ENCODE measurements at places on chromosomes 2 and 18. TPM values are rescaled to one million over a fixed set of nuclear protein-coding genes. Genes with fewer than 3 reads are reported as not detected.

DNA sequence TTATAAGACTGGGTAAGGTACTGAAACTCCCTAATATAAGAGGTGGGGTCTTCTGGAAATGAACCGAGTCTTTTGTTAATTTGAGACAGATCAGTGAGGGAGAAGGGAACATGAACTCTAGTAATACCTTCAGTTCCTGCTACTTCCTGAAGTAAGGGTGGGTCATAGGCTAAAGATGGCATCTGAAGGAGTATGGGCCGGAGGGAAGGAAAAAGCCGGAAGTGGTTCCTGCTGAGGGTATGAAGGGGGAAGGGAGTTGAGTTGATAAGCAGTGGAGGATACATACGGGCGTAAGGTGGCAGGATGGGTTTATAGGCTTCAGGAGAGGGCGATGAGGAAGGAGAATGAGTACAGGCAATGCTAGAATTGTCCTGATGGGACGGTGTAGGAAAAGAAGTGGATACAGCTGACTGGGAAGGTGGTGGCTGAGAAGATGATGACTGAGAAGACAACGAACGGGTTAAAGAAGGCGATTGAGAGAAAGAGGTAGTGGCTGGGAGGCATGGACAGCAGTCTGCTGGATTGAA is 58.2 kb downstream of the KYNU start:
- no peak for DNase-seq

DNA sequence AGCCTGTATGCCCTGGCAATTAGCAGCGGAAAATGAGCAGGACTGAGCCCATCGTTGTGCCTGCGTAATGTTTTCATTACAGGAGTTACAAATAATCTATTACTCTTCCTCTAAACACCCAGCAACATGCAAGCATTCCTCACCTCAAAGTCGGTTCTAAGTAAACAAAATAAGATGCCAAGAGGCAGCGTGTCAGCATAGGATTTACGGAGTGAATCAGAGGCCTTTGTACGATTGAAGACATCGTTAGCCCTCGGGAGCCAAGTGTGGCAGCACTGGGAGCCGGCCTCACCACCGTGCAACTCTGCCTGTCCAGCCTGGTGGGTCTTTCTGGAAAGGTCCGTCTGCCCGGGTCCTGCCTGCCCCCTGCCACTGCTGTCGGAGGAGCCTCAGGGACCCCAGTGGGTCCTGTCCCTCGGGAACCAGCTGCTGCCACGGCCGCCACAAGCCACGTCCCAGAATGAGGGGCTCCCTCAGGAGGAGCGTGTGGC is 80.1 kb upstream of the CTDP1 start:
- no peak for DNase-seq

The CHRNA1 gene
- polyA plus RNA-seq: 0.95 TPM

The ONECUT2 gene
- polyA plus RNA-seq: 0.02 TPM

GRCh38 chr2:205772983-205773382 is 90.7 kb downstream of the NRP2 start:
- DNase-seq: no peak

The PFN4 gene
- polyA plus RNA-seq: 2.8 TPM

- DNase-seq: no peak
These were observed 11.2 kb downstream of the CFAP210 start for GRCh38 chr2:169683054-169683424.

DNA sequence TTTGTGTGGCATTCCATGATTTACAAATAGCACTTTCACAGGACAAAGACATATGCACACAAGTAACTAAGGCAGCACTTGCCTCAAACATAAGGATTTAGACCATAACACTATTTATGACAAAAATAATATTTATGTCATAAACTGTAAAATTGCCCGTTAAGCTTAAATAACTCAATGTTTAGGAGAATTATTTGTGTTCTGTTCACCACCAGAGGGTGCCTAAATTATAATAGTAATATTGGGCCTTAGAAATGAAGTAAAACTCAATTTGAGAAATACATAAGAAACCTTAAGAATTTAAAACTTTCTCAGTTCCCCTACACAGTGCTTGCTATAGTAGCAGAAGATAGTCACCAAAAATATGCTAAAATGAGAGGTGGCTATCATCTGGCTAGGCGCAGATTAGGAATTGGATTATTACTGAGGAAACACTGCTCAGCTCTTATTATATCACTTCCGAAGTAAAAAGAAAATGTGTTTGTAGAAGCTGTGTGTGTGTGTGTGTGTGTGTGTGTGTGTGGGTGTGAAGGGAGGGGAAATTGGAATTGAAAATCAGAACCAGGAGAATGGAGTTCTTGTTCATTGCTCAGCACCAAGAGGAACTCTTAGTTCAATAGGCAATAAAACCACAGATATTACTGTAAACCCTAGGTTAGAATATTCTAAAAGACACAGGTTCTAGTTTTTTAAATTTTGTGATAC is 4.9 kb upstream of the CHN1 start:
- DNase-seq: no peak

DNA sequence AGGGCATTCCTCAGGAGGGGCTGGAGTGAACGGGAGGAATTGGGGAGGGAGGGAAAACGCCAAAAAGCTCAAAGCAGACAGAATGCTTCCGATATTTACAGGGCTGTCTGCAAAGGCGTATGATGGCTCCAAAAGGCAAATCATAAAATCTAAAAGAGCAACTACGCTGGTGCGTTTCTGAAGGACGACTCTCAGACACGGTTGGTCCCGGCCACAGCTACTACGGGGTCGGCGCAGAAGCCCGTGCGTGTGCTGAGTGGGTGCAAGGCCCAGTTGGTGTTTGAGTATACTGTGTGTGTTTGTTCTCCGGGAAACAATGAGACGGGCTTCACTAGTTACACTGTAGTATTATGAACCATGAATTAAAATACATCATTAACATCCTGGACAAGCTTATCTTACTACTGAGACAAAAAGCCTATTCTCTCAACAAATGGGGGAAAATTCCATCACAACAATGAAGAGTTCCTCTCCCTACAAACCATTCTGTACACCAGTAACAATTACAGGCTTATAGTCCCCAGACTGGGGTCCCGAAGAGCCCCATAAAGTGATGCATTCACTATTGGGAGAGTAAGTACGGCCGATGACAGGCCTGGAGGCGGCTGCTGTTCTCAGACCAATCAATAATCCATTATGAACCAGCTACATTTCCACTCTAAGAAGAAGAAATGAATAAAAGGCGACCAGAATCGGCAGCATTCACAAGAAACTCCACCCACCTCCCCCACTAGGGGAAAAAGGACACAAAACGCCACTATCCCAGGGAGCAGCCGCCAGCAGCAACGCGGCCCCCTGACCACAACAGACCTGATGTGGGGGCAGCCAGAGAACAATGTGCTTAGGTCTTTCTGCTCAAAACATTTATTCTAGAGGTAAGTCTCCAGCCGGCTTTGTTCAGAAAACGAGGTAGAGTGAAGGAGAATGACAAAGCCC is 43.4 kb downstream of the ZNF516 start:
- DNase-seq: no peak

GRCh38 chr2:76544901-76545300 is 834.2 kb upstream of the GCFC2 start:
- no peak for DNase-seq

DNA sequence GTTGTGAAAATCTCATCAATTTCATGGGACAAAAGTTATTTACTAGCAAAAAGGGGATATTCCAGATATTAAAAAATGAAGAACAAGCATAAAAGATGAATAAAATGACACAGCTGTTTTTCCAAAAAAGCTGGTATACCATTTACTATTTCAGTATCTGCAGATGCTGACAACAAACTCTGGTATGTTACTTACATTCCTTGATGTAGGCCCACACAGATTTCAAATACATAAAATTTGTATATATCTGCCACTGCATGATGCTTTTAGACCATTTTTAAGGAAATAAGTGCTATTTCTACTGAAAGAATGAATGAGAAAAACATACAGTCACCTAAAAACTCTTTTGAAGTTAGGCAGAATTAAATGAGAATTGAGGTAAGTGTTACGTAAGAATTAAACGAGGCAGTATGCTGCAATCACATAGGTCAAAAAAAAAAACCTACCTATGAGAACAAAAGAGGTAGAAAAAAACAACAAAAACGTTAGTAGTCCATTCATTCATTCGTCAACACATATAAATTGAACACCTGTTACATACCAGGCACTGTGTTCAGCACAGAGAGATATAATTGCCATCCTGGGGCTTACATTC is 32.5 kb downstream of the ARL5A start:
- DNase-seq: no peak

DNA sequence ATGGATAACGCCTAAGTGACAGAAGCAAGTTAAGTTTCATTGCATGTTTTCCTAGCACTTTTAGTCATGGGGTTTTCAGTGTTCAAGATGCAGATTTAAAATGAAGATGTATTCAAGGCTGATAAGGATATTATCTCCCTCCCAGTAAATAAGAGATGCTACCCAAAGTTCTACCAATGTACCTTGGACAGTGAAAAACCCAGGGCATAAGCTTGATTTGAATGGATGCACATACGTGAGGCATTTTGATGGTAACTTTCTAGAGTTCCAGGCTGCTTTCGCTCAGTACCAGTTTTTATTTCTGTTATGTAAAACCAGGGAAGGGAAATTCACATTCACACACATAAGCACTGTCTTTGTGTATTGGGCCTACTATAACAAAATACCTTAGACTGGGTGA is 90.3 kb downstream of the STK39 start:
- DNase-seq: no peak

DNA sequence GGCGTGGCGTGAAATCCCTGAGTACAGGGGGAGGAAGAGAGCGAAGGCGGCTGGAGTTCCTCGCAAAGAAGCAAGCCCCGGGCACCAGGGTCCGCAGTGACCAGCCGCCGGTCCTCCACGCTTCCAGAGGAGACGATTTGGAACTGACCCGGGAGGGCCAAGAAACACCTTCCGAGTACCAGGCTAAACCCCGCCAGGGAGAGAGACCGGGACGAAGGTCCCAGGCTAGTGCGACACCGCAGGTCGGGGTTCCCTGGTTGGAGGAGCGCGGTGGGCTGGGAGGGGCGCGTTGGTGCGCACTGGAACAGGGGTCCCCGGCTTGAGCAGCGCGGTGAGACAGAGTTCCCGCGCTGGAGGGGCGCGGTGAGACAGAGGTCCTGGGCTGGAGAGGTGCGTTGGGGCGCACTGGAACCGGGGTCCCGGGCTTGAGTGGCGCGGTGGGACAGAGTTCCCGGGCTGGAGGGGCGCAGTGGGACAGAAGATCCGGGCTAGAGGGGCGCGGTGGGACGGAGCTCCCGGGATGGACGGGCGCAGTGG is 901 bp downstream of the WDFY1 start:
- peak; percentile 31 for DNase-seq

The MC4R gene
- polyA plus RNA-seq: not detected

The ZSWIM2 gene
- polyA plus RNA-seq: not detected

DNA sequence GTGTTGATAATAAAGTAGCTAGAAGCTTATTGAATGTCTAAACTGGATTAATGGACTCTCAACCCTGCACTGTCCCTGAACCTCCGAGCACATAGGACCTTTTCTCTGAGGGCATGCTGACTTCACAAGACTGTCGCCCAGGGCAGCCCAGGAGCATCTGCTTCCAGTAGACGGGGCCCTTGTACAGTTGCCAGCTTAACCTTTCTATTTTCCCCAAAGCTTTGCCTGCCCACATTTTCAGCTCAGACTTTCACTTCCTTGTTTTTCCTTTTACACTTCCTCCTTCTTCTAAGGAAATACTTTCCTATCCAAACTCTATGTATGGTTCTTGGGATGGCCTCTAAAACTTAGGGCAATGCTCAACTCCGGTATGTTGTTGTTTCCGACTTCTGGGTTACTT is 1.3 kb downstream of the VWA3B start:
- DNase-seq: no peak

DNA sequence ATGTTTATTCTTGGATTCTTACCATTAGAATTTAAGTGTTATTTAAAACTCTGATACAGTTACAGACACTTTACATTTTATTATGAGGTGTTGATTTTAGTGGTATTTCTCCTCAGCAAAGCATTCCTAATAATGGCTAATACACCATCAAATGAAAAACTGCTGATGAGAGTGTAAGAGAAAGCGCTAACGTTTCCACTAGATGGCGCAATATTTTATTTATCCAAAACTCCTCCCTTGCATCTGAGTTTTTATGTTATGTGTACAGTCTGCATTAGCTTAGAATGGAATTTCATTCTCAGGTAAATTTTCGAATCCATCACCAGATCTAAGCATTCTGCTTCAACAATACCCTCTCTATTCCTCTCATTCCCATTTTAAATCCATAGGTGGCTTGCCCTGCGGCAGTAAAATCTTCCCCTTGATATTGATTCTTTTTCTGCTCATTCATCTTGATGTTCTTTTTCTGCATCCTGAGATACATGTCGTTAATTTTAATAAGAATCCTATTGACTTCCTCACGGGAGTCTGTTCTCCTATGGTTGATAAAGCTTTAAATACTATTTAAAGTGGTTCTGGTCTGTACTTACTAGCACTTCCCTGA is 53.9 kb downstream of the PRKRA start:
- no peak for DNase-seq

The SERPINB3 gene
- not detected for polyA plus RNA-seq

DNA sequence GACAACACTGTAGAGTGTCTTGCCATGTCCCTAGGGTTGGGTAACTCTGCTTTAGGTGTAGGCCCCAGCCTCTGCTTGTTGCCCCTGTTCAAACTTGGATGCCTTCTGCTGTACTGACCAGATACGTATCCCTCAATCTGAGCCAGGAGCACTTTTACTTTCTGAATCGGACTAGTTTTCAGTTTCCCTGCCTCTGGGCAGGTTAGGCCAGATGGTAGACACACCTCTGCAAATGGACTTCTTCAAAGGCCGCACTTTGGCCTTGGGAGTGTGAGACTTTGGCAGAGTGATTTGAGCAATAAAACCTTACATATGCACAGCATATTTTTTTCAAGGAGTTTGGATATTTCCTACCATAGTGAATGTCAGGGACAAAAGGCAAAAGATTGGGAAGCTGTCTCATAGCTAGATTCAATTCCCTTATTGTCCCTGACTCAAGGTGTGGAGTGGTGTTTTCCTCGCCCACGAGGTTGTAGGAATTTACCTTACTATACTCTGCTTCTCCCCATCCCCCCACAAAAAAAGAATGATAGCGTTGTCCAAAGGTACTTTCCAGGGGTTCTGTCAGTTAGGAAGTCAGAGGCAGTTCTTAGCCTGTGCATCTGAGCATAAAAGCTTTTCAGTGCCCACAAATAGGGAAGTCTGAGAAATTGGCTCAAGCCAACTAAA is 15.3 kb upstream of the PARD3B start:
- DNase-seq: no peak

DNA sequence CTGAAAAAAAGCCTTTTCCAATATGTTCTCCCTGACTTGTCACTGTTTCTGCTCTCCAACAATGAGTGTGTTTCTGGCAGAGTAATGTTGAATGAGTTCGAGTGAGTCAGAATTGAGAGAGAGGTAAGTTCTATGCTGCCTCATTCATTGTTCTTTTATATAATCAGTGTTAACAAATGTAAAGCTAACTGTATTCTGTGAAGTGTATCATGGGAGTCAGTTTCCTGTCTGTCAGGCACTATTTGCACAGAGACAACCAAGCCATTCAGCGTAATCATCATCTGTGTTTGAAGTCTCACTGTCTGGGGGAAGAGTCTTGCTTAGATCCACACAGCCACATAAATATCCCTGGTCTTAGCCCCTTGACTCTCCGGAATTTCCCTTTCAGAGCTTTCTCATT is 22.0 kb upstream of the UPP2 start:
- DNase-seq: no peak

- no peak for DNase-seq
These were observed 266.8 kb upstream of the CRIM1 start for GRCh38 chr2:36088716-36089328.

- DNase-seq: no peak
These were observed 611.0 kb downstream of the TSN start for GRCh38 chr2:122366427-122366826.

The LBH gene
- 12.4 TPM for polyA plus RNA-seq

GRCh38 chr2:137173463-137173862 is 408.1 kb downstream of the THSD7B start:
- no peak for DNase-seq

The HAAO gene
- 4.6 TPM for polyA plus RNA-seq

GRCh38 chr2:15346624-15347023 is 214.5 kb downstream of the NBAS start:
- DNase-seq: no peak

The INHBB gene
- 2.4 TPM for polyA plus RNA-seq

All from right cardiac atrium (tissue), 5 donors.